ENCODE measurements at places on chromosomes 11 and 22.

GRCh38 chr11:101509922-101510321 lies 73.9 kb downstream of the TRPC6 start:
- DNase-seq: no peak

DNA sequence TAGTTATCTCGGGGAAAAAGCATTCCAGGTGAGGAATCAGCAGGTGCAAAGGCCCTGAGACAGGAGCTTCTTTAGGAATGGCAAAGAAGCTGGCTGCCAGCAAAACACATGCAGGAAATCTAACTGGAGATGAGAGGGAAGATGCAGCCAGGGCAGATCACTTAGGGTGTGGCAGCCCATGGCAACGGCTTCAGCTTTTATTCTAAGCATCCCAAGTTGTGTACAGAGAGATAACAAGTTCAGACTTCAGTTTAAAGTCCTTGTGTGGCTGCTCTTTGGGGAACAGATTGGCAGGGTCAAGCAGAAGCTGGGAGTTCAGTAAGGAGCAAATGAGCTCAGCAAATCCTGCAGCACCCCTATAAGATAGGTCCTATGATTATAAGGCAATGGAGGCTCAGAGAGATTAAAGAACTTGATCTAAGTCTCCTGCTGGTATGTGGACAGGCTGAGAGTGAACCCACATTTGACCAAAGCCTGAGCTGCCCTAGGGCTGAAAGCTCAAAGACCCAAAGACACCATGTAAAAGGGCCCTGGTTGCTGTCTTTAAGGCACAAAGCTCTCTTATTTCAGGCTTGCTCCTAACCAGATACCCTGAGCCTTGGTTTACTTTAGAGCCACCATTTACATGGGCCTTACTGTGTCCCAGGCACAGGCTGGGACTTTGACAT lies 466.8 kb downstream of the SOX6 start:
- no peak for DNase-seq

DNA sequence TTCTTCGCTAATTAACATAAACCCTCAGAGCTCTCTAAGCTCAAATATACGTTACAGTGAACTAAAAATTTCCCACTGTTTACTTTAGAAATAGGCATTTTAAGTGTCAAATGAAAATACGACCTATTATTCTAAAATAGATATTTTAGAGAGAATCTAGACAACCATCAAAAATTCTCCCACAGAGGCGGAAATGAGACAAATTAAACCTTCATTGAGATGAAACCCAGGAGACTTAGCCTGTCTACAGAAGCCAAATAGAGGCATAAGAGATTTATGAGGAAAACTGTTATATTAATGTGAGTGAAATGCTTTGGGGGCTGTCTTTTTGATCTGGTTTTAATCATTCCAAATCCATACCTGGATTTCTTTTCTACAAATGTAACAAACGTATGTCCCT lies 232.0 kb upstream of the GRIA4 start:
- no peak for DNase-seq

DNA sequence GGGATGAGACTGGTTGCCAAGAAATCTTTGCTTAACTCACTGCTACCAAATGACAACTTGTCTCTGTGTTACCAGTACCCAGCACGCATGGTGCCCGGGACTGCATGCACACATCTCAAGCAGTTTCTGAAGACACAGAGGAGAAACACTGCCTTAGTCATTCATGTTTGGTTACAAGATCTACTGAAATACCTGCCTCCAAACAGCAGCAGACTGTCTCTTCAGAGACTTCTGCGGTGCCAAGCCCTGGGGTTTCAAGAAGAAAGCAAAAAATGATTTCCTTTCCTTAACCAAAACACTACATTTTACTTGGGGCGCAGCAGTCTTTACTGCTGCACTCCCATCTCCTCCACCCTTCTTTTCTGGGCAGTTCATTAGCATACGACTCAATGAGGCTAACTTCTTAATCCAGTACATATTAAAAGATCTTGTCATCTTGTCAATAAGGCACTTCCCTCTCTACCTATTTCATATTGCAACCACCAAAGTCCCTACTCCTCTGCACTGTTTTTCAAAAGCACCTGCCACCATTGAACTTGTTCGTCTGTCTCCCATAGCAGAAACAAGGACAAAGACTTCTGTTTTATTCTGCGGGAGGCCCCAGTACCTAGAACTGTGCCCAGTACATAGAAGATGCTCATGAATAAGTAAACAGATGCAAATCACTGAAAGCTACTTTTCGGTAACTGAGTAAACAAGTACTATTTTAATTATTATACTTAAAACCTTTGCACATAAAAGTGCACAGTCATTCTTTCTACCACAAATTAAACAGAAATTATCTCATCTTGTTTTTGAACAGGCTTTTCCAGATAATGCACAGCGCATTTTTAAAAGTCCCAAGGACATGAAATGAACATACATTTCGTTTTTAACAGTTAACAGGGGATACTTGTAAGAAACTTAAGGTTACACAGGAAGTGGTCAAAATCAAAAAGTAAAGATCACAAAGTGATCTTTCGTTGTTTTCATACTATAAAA lies 4.0 kb downstream of the NAP1L4 start:
- no peak for DNase-seq

GRCh38 chr22:37199760-37200108 lies 11.7 kb upstream of the C1QTNF6 start:
- DNase-seq: no peak

GRCh38 chr11:60858236-60858635 lies 2.5 kb upstream of the PTGDR2 start:
- DNase-seq: no peak

DNA sequence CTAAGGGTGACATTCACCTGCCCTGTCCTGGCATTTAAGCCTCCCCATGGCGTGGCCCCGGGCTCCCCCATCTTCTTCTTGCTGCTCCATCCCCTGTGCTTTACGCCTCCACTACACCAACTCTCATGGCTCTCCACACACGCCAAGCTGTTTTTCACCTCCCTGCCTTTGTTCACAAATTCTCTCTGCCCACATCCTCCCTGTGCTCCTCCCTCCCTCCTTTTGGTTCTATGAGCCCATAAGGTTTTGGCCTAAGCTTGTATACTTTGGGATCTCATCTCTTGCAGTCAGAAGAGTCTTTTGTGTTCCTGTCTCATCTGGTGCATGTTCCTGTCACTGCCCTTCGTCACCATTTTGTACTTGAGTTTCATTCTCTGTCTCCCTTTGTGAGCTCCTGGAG lies 4.6 kb upstream of the DNAL4 start:
- DNase-seq: no peak

- DNase-seq: peak; percentile 37
These were observed 127.5 kb downstream of the APIP start for GRCh38 chr11:34788642-34789041.

- DNase-seq: peak; percentile 93
These were observed 10.8 kb upstream of the CCDC86 start for GRCh38 chr11:60831143-60831500.

DNA sequence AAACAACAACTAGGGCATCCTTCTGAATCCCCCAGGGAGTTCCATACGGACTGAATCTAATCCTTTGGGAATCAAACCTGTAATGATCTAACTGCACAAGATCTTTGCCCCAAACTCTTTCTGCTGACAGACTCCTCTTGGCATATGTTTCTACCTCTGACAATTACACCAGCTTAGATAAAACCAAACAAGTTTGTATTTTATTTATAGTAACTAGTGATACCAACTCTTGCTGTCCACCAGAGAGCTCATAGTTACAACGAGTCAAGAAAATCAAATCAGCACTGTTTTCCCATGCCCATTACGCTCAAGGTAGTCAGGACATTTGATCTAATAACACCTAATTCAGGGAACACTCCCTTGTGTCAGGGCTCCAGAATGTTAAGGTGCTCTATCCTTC lies 972.0 kb downstream of the NTM start:
- DNase-seq: no peak

- DNase-seq: peak; percentile 53
These were observed 9.1 kb downstream of the TPCN2 start for GRCh38 chr11:69057801-69058200.

GRCh38 chr22:41822317-41823057 lies 10.4 kb upstream of the SREBF2 start:
- DNase-seq: no peak

DNA sequence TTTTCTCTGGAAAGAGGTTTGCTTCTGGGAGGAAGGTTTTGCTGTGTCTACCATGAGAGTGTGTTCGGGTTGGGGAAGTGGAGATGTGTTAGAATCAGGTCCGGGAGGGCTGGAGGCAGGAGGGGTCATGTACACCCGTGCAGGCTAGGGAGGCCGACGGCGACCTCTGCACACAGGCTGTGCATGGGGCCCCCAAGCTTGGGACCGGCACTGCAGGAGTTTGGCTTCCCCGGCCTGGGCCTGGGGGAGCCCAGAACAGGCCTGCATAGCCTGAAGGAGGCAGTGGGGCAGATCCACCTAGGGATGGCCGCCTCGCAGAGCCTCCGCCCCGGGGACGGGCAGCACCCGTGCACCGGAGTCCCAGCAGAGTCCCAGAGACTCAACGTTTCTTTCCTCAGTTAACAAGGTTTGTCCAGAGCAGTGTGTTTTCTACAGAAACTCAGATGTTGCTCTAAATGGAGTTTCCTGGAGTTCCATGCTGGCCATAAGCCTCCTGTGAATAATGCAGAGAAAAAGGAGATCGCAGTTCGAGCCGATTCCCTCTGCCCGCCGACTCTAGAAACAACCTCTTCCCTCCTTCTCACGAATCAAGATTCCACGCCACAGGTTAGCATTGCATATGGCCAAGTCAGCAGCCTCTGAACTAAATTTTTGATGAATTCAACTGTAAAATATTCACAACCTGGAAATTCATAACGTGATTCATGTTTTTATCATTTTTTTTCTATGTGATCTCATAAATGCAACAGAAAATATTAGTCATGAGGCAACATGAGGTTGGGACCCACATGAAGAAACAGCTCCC lies 427.3 kb downstream of the BRD1 start:
- DNase-seq: no peak

- DNase-seq: no peak
These were observed 475.0 kb downstream of the MIAT start for GRCh38 chr22:27132400-27132799.

DNA sequence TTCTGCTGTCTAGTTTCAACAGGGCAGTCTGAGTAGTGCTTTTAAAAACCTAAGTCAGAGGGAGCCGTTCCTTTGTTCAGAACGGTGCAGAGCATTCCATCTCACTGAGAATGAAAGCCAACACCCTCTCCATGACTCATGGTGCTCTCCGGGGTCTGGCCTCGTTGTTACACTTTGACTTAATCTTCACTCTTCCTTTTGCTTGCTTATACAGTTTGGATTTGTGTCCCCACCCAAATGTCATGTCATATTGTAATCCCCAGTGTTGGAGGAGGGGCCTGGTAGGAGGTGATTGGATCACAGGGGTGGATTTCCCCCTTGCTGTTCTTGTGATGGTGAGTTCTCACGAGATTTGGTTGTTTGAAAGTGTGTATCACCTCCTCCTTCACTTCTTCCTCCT lies 292.2 kb downstream of the ST3GAL4 start:
- DNase-seq: no peak

DNA sequence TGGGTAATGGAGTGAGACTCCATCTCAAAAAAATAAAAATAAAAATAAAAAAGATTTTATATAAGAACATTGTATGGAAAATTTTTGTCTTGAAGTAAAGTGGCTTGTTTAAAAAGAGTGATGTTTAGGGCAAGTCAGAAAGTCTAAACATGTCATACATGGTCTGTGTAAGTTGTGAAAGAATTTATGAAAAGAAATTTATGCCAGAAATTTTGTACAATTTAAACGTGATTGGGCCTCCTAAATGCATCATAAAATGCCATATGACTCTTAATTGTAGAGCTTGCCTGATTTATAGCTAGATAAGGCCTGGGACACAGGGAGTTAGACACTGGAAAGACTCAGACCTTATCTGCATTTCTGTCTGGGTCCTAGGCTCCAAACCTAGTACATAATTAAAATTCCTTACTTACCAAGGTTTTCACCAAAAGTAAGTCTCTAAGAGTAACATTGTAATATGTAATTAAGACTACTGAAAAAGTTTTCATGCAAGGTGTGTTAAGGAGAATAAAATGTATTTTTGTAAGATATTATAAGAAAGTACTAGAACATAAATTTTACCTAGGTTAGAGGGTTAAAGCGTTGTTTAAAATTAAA lies 110.5 kb downstream of the AASDHPPT start:
- no peak for DNase-seq

All from left lung (tissue), 14 donors.